EL (cell line): ENCODE measurements at places on chromosomes 7 and 10.
A peak's percentile ranks its signal among the peaks of the same experiment; 100 is the strongest.

- peak; percentile 86 for DNase-seq
Observed at GRCh38 chr7:46545790-46546189, 624.7 kb upstream of the IGFBP3 start.

GRCh38 chr10:27297844-27298521 lies 57.4 kb upstream of the ACBD5 start:
- peak; percentile 11 for DNase-seq

GRCh38 chr7:25333296-25333928 lies 105.1 kb upstream of the NPVF start:
- no peak for DNase-seq

DNA sequence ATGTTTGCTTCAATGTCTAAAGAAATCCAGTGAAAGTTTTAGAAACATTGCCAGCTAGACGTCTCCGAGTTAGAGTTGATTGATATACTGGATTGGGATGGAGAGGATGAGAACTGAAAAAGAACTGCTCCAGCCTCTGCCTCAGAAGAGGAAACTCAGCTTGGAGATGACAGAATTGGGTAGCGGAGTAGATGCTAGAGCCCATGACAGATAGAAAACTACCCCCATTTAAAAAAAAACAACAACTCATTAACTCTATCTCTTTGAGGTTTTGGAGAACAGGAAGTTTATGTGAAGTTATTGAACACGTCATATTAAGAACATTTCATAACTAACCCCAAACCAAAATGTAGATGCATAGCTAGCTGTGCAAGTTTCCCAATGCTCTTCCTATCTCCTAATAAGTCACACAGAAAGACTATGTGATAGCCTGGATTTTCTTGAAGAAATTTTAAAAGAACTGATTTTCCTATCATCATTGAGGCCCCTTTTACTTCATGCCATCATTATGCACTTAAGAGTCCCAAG lies 28.3 kb upstream of the AFAP1L2 start:
- DNase-seq, result peak; percentile 16
